Brain (organoid and tissue), 16 donors: ENCODE measurements at places on chromosomes 3 and 15.

DNA sequence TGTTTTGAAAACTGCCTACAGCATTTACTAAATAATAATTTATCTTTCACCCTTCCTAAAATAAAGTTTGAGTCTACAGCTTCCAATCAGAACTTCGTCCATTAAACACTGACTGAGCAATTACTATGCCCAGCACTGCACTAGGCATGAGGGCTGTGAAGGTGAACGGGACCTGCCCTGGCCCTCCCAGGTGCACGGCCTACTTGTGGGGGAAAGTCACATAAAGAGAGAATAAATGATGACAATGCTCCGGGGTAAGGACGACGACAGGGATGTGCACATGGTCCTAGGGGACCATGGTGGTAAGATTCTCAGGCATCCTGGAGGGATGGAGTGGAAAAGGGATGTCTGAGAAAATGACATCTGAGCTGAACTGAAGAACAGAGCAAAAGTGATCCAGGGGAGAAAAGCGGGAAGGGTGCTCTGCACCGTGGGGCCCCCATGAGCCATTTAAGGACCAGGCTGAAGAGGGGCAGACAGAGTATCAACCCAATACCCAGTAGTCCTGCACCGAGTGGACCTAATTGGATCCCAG lies 11.5 kb downstream of the PLA2G4F start:
- no peak for DNase-seq

GRCh38 chr3:133572158-133573053 lies 1.1 kb upstream of the CDV3 start:
- DNase-seq: no peak

DNA sequence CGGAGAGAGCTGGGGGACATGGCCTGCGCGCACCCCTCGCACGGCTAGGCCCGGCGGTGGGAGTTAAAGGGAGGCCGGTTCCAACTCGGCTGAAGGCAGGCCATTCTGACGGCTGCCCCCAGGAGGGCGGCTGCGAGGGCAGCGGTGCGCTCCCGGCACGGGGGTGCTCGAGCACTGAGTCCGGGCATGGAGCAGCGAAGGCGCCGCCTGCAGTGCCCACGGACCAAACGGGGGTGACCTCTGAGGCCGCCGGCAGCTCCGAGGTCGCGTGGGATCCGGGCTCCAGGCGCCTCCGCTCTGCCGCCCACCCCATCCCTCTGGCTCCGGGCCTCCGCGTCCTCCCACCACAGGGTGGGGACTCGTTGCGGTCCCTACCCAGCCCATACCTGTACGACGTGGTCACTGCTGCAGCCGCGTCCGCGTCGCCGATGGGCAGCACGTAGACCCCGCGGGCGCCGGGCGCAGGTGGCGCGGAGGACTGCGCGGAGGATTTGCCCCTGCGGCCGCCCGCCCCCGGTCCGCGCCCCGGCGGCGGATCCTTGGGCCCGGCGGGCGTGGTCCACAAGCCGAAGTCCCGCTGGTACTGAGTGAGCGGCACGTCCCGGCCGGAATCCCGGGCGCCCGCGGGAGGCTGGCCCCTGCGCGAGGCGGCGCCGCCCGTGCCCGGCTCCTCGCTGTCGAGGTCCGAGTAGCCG lies 469 bp downstream of the MAP6D1 start:
- no peak for DNase-seq

GRCh38 chr3:172653004-172653572 lies 57.8 kb downstream of the NCEH1 start:
- DNase-seq: peak; percentile 40

DNA sequence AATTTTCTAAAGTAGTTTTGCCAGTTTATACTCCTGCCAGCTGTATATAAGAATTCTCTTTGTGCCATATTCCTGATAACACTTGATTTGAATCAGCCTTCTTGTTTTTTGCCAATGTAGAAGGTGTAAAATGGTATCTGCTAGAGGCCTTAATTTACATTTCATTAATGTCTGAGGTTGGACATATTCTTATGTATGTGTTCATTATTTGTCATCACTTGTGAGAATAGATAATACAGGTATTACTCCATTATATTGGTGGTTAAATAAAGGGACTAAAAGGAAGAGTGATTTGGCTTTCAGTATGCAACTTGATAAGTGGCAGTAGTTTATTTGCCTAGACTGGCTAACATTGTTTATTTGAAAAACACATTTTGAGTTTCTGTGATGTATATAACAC lies 25.8 kb downstream of the PAK2 start:
- no peak for DNase-seq

- DNase-seq: peak; percentile 14
These were observed 19.7 kb downstream of the STARD5 start for GRCh38 chr15:81304226-81304625.

DNA sequence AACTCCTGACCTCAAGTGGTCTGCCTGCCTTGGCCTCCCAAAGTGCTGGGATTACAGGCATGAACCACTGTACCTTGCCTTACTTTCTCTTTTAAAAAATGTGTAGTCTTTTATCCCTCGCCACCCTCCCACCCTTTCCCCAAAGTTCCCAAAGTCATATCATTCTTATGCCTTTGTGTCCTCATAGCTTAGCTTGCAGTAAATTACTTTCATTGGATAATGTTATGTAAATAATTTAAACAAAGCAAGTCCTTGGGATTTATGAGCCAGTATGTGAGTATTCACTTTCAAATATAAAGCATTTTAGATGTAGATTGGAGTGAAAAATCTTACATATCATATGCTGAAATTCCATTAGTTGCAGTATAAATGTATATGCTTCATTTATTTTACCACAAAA lies 11.0 kb downstream of the GTF2A2 start:
- no peak for DNase-seq

- DNase-seq: no peak
These were observed 25.1 kb upstream of the CPNE9 start for GRCh38 chr3:9678493-9678892.

- no peak for DNase-seq
These were observed 176.1 kb downstream of the TBC1D2B start for GRCh38 chr15:77901251-77901881.

- no peak for DNase-seq
These were observed 424.9 kb upstream of the ALCAM start for GRCh38 chr3:104941785-104942184.

DNA sequence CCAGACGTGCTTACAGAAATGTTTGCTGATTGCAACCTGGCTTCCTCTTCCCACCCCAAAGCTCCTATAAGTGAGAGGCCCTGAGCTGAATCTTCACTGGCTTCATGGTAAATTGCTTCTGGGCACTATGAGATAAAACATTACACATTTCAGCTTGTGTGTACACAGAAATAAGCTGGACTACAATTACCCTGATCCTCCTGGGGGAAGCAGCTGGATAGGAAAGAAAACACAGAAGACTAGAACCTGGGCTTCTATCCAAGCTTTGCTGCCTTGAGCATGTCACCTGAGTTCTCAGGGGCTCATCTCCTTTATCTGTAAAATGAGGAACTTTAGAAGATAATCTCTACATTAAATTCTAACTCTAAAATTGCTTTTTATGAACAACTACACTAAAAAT lies 40.3 kb downstream of the THBS1 start:
- DNase-seq: no peak

- DNase-seq: no peak
These were observed 200.8 kb upstream of the TMCO5A start for GRCh38 chr15:37733628-37734027.

GRCh38 chr3:142586803-142587406 lies 8.4 kb upstream of the ATR start:
- peak; percentile 89 for DNase-seq

DNA sequence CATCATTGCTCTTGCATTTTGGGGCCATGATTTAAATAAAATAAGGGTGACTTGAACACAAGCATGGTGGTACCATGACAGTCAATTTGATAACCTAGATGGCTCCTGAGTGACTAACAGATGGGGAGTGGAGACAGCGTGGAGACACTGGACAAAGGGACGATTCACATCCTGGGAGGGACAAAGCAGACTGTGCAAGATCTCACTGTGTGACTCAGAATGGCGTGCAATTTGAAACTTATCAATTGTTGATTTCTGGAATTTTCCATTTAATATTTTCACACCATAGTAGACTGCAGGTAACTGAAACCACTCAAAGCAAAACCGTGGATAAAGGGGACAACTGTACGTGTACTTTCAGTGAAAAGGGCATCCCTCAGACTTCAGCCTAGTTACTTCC lies 25.5 kb downstream of the MCCC1 start:
- DNase-seq: no peak

DNA sequence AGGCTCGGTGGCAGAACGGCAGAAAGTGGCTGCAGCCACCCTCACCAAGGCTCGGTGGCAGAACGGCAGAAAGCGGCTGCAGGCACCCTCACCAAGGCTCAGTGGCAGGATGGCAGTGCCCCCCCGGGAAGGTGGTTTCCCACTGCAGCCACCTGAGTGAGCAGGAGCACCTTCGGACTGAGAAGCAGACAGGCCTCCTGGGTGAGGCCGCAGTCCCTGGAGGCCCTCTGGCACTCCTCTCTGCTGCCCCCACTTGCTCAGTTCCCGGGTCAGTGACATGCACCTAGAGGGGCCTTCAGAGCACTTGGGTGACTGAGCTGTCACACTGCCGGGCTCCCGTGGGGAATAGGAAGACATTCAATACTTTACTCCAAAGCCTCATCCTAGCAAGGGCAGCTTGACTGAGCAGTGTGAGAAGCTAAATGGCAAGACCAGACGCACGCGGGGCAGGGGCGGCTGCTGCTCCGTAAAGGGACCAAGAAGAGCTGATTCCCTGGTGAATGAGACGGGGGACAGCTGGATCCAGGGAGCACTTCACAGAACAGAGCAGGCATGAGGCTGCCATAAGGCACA lies 62.7 kb downstream of the PCSK6 start:
- DNase-seq: no peak

- DNase-seq: peak; percentile 66
These were observed 103.1 kb downstream of the CMSS1 start for GRCh38 chr3:99920481-99921376.

DNA sequence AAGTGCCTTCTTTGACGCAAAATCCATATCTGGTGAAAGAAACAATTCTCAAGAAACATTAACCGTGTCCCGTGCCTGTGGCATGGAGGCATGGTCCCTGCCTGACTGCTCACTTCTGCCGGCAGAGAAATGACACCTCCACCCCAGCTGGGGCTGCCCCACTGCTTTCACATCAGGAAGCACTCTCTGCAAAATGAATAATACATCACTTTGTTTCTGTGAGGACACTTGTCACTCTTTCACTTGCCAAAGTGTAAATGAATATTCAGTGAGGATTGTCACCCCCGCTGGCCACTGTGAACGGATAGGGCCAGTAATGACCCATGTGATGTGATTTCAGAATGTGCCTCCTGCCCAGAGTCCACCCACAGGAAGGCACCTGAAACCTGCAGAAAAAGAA lies 31.1 kb upstream of the SLC24A5 start:
- peak; percentile 70 for DNase-seq

DNA sequence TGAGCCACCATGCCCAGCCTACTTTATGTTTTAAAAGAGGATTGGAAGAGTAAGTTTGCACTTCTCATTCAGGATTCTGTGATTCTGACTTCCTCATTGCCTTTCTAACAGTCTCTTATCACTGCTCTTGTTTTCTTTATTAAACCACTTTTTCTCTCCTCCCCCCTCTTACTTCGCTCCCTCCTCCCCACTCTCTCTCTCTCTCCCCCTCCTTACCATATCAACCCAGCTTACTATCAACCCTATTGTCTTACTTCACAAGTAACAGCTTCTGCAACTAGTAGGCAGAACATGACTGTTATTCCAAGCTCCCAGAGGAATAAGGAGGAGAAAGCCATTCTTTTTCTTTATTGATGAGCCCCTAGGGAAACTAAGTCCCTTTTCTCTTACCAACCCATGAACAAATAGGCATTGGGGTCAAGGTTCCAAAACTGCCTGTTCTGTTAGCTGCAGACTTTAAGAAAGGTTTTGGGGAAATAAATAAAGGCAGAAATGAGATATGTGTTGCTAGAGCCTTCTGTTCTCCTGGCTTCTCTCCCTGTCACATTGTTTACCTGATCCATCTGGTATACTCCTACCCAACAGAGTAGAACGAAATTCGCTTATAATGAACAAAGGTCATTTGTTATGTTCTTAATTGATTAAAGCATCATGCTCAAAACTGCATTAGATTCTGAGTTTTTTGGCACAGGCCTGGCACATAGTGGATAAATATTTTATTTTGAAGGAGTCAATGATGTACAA lies 56.4 kb upstream of the RASGRP1 start:
- DNase-seq: peak; percentile 76

DNA sequence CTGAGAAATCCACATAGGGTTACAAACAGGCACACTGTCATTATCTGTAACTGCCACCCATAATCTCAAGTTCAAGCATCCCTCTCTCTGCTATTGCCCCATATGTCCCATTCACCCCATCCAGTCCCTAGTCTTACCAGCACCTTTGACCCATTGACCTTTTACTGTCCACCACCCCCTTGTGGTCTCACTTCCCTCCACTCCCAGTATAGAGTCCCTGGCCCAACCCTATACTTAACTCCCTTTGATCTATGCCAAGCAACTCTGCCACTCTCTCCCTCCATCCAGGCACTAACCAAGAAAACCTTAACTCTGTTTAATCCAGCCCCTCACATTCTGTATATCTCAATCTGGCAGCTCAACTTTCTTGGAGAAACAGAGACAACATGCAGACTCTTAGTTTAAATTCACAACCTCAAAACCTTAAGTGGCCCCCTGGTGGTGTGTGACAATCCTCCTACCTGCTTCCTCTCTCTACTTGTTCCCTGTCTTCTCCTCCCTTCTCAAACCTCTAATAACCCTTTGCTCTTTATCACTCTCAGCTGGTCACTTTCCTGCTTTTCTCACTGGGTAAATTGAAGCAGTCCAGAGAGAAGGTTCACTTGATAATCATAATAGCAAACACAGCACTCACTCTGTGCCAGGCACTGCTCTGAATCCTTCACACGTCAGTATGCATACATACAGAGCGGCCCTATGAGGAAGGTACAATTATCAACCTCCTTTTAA lies 162.7 kb downstream of the STT3B start:
- DNase-seq: no peak

- DNase-seq: no peak
These were observed 112.8 kb upstream of the RBMS3 start for GRCh38 chr3:29168081-29168480.

DNA sequence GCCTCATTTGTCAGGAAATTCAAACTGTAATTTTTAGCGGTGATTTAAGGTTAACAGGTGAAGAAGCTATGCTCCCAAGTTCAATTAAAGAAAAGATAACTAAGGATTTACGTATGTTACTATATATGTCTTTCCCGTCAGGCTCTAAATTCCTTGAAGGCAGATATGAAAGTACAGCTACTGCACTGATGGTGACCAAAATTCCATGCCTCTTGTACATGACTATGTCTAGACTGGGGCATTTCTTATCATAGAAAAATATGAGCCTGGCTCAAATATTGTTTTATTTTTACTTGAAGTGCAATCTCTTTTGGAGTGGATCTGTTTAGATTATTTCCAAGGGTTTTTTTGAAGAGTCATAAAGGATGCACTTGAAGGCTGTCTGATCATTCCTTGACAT lies 647.1 kb upstream of the KCNMB2 start:
- no peak for DNase-seq

DNA sequence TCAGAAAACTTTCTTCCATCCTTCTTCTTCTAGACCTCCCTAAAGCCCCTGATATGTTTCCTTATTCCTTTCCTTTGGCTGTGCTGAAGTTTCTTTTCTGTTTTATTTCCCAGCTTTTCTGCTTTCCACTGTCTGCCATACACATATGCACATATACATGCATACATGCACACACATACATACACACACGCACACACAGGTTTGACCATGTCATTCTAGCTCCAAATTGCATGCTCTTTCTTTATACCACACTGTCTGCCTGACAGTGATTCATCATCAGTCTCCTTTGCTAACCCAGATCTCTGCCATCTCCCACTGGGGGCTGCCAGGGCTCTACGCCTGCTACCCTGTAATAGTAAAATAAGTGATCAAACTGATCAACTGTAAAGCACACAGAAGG lies 181.3 kb downstream of the STAC start:
- no peak for DNase-seq
